ENCODE measurements at places on chromosomes 11 and 22. TPM values are rescaled to one million over a fixed set of nuclear protein-coding genes. Genes with fewer than 3 reads are reported as not detected.

Gene ZNF215
- total RNA-seq: 2.7 TPM

Gene ISX
- total RNA-seq: not detected

Gene BEST1
- total RNA-seq: 0.11 TPM

Gene SMPD1
- total RNA-seq: 39.7 TPM

Gene CSF2RB
- total RNA-seq: 6.9 TPM

Gene ZBTB3
- total RNA-seq: 32.9 TPM

Gene ARSA
- 32.8 TPM for total RNA-seq

Gene CARD16
- not detected for total RNA-seq

Gene GRAP2
- total RNA-seq: not detected

Gene ADAMTS15
- 0.33 TPM for total RNA-seq

Gene SAAL1
- 14.3 TPM for total RNA-seq

Gene ZBTB16
- 137 TPM for total RNA-seq

Gene CLMP
- under 0.01 TPM for total RNA-seq

Gene APOL1
- total RNA-seq: 0.39 TPM

Gene SPTBN2
- 29.9 TPM for total RNA-seq

Gene ZP1
- not detected for total RNA-seq

Gene FGF19
- not detected for total RNA-seq

Gene SCGB1C1
- not detected for total RNA-seq

Gene NAALAD2
- total RNA-seq: 0.87 TPM

Gene CDPF1
- 14.5 TPM for total RNA-seq

Gene MFRP
- total RNA-seq: not detected

Gene CEP126
- 7.1 TPM for total RNA-seq

Gene GLYAT
- not detected for total RNA-seq

Gene IL18BP
- total RNA-seq: 6.3 TPM

Gene RAB39A
- total RNA-seq: 0.39 TPM

Gene RASGRP2
- not detected for total RNA-seq

Gene EXPH5
- 29.8 TPM for total RNA-seq

Gene MPZL2
- 69.5 TPM for total RNA-seq

Gene CDON
- total RNA-seq: 221 TPM

Gene OR2AT4
- total RNA-seq: not detected

Gene APLNR
- total RNA-seq: not detected

Gene BDNF
- 0.39 TPM for total RNA-seq

Gene MIAT
- total RNA-seq: 0.79 TPM

Gene C11orf52
- total RNA-seq: 8.1 TPM

Gene OR52E8
- not detected for total RNA-seq

Gene CRYBA4
- not detected for total RNA-seq

Gene PGR
- not detected for total RNA-seq

Gene APOL5
- total RNA-seq: not detected

Gene RIBC2
- 0.65 TPM for total RNA-seq

Data from placental epithelial cell (primary cell).